Activated CD8-positive, alpha-beta memory T cell treated with anti-CD3 and anti-CD28 coated beads for 1 hour (primary cell): ENCODE measurements at places on chromosomes 1 and 21.

- DNase-seq = no peak
Measured at GRCh38 chr21:36606287-36606982, 92.5 kb upstream of the SIM2 start.

- DNase-seq = no peak
Measured at GRCh38 chr1:191615101-191615821, 543.0 kb upstream of the RGS18 start.

DNA sequence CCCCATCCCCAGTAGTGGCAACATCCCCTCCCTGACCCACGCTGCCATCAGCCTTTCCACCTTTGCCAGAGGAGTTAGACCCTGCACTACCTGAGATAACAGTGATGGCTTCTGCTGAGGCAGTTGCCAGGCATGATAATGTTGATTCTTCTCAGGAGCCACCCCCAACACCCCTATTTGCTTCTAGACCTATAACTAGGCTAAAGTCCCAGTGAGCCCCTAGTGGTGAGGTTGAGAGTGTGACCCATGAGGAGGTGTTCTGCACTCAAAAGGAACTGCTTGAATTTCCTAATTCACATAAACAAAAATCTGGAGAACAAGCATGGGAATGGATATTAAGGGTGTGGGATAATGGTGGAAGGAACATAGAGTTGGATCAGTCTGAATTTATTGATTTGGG is 159.6 kb upstream of the COL11A1 start:
- no peak for DNase-seq

GRCh38 chr21:46065215-46065913 is 32.5 kb upstream of the COL6A2 start:
- no peak for DNase-seq

DNA sequence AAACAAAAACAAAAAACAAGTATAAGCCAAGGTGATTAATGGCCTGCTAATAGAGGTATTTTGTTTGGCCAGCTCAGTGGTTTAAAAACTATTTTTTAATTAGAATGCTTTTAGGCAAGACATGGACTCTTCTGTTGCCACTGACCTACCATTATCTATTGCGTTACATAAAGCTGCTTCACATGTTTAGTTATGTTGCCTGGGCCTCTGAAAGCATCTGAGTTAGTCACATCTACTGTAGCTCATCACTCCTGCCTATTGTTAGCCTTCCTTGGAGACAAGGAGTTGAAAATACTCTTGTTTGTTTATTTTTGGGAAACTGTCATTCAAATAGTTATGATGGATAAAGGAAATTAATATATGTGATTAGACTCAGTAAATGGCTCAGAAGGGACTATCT is 14.3 kb downstream of the DNAJB4 start:
- DNase-seq = no peak
